ENCODE measurements at places on chromosomes 7 and 10. TPM values are rescaled to one million over a fixed set of nuclear protein-coding genes. Genes with fewer than 3 reads are reported as not detected.

Gene CYP3A4
- total RNA-seq, result not detected

Gene AKR1D1
- total RNA-seq, result not detected

Gene IDI2
- total RNA-seq, result not detected

Gene CARD11
- total RNA-seq, result 39.1 TPM

Gene TAS2R38
- total RNA-seq, result 0.42 TPM

Gene ACTR3C
- total RNA-seq, result 9.3 TPM

Gene FOXI2
- total RNA-seq, result not detected

Gene SCIN
- 0.21 TPM for total RNA-seq

Gene LRRC27
- total RNA-seq, result 1.4 TPM

Gene VSIR
- 240 TPM for total RNA-seq

Gene GATAD1
- total RNA-seq, result 11.2 TPM

Gene ADAM22
- 0.94 TPM for total RNA-seq

Gene GNG11
- total RNA-seq, result 22.8 TPM

Gene ANKRD61
- not detected for total RNA-seq

Gene FXYD4
- not detected for total RNA-seq

Gene HOXA4
- total RNA-seq, result not detected

Gene AOAH
- 128 TPM for total RNA-seq

Gene PWWP2B
- total RNA-seq, result 17.9 TPM

Gene FGFBP3
- total RNA-seq, result 0.84 TPM

Gene ASB4
- total RNA-seq, result 0.10 TPM

Gene OR6B1
- total RNA-seq, result under 0.01 TPM

Gene KCNIP2
- total RNA-seq, result 4.1 TPM

Gene C10orf53
- total RNA-seq, result not detected

Gene FFAR4
- under 0.01 TPM for total RNA-seq

Gene HNRNPH3
- total RNA-seq, result 53.4 TPM

Gene NKX2-3
- total RNA-seq, result not detected

Gene LRIT1
- total RNA-seq, result not detected

Gene PRKCQ
- 43.2 TPM for total RNA-seq
